Activated CD4-positive, alpha-beta T cell treated with anti-CD3 and anti-CD28 coated beads, Interleukin-2, Interleukin-6, amounts not matched to agents 100 ng/mL and 50 ng/mL, durations not matched to agents 16 hours and 8 hours (primary cell): ENCODE measurements at places on chromosomes 12 and 14.
A peak's percentile ranks its signal among the peaks of the same experiment; 100 is the strongest.

DNA sequence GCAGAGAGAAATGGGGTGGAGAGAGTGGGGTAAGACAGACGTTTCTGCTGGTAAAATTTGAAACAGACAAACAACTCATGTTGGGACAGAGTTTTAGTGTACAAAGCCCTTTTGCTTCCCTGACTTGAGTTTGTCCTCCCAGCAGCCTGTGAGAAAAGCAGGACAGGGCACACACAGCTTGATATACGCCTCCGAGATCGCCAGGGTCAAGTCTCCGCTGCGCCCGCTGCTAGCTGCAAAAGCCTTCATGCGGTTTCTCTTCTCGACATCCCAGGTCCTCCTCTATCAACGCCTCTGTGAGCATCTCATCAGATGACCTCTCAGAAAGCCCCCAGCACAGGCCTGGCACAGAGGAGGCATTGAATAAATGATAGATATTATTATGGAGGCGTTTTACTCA is 9.4 kb upstream of the BCL11B start:
- DNase-seq = no peak

DNA sequence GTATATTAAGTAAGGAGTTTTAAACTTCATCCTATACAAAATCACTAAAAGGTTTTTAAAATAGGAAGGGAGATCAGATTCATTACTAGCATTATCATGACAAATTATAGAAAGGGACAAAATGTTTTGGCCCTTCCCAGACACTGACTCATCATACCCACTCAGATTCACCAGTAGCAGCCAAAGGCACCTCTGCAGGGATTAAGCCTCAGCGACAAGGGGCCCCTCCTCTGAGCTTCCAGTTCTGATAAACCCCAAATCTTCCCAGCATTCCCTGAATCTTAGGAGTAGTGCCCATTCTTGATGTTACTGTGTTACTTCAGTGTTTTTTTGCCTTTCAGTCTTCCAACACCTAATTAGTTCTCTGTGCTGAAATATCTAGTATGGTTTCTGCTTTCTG is 14.5 kb downstream of the KRAS start:
- no peak for DNase-seq

DNA sequence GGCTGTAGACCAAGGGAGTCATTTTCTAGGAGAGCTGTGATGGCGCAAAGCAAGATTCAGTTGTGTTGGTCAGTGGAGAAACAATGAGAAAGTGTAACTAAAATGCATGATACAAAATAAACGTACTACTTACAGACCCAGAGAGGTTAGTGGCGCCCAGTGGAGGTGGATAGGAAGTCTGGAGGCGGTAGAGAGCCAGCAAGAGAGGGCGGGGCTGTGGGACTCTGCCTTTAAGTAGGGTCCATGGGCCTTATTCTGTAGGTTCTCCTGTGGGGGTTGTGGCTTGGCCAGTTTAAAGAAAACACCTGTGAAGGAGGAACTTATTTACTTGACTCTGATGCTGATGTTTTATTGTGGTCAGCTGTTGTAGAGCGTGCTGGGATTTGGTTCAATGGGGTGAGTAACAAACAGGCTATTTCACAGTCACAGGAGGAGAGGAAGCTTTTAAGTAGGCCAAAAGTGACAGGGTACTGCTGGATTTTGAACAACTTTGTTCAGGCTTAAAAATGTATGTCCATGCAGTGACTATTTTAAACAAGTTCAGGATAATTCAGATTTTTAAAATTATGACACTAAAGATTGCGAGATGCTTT is 1097.7 kb downstream of the TMTC2 start:
- no peak for DNase-seq

GRCh38 chr14:63186453-63186852 is 17.8 kb upstream of the RHOJ start:
- no peak for DNase-seq

GRCh38 chr12:113961921-113962710 is 4.0 kb downstream of the RBM19 start:
- DNase-seq = peak; percentile 87

- DNase-seq = no peak
Observed at GRCh38 chr14:64790478-64790877, 86.3 kb downstream of the PLEKHG3 start.

GRCh38 chr14:50932156-50932555 is 12.1 kb downstream of the PYGL start:
- DNase-seq = no peak

- no peak for DNase-seq
Observed at GRCh38 chr12:95380997-95381786, 92.8 kb upstream of the METAP2 start.

- peak; percentile 56 for DNase-seq
Observed at GRCh38 chr12:80187660-80188090, 88.3 kb downstream of the OTOGL start.

DNA sequence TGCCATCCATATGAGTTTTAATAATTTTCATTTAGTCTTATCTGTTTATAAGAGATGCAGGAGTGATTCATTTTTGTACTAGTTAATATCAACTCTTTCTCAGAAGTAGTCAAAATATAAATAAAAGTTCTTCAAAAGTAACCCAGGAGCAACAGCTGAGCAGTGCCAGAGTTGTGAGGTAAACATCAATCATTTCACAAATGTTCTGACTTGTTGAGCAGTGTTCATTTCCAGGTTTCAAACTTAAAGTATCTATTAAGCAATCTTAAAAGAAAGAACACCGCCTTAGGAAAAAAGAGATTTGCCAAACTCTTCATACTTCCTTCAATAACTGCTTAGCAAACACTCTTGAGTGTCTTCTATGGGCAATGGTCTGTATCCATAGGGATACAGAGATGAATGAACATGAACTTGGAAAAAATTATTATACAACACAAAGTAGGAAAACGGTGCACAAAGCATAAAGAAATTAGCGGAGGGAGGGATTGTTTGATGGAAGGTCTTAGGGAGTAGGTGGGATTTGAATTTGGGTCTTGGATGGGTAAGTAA is 41.9 kb upstream of the POC1B start:
- no peak for DNase-seq

DNA sequence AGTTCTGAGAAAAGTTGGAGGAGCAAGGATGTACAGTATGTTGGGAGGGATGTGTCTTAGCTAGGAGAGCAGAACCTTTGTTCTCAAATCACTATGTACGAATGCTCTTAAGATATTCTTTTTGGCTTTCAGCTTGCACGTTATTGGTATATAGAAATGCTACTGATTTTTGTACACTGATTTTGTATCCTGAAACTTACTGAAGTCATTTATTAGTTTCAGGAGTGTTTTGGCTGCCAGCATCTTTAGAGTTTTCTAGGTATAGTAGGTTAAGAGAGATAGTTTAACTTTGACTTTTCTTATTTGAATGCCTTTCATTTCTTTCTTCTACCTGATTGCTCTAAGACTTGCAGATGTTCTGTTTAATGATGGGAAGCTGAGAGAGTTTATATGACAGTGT is 442.8 kb upstream of the FBXO33 start:
- no peak for DNase-seq

- DNase-seq = peak; percentile 43
Observed at GRCh38 chr14:52318826-52319645, 4.9 kb downstream of the PTGER2 start.

DNA sequence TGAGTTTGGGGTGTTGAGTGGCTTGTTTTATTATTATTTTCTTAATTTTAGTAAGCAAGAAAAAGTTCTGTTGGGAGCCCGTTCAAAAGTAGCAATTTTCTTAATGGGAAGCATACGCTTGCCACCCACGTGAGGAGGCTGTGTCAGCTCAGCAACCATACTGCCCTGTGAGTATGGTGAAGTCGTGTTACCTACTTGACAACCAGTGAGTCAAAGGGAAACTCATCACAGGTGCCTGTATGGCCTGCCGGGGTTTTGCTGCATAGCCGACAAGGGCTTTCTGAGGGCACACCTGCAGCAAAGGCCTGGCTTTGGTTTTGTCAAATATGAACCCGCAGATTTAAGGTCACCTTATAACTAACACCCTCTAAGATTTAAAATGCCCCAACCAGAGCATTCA is 31.1 kb downstream of the PITPNM2 start:
- DNase-seq = peak; percentile 65

DNA sequence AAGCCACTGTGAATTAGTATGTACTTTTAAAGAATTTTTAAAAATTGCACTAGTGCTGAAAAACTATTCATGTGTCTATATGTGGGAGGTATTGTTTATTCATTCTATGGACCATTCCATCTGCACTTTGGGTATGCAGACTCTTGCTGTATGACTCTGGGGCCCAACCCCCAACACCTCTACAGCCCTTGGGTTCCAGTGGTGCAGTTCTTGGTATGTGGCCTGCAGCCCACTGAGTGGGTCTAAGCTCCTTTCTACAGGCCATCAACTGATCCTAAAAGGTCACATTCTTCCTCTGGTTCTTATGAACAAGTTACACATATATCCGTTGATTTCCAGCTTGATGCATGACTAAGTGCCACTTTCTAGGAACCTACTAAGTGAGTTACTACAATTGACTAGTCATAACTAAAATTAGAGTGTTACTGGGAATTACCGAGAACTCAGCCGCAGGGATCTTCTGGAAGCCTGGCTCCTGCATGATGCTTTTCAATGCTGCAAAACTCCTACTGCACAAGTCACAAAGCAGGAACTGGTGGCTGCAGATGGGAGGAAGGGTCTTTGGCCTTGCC is 62.4 kb upstream of the MED13L start:
- no peak for DNase-seq

GRCh38 chr12:10354071-10354470 is 35.8 kb downstream of the KLRK1 start:
- DNase-seq = no peak

DNA sequence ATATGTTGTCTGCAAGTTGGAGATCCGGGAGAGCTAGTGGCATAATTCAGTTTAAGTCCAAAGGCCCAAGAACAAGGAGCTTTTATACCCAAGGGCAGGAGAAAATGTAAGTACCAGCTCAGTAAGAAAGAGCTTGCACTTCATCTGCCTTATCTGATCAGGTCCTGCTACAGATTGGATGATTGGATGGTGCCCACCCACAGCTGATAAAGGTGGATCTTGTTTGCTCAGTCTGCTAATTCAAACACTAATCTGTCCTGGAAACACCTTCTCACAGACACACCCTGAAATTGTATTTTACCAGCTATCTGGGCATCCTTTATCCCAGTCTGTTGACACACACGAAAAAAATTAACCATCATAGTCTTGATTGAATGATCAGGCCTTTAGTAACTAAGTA is 230.7 kb upstream of the SLC16A7 start:
- DNase-seq = no peak

DNA sequence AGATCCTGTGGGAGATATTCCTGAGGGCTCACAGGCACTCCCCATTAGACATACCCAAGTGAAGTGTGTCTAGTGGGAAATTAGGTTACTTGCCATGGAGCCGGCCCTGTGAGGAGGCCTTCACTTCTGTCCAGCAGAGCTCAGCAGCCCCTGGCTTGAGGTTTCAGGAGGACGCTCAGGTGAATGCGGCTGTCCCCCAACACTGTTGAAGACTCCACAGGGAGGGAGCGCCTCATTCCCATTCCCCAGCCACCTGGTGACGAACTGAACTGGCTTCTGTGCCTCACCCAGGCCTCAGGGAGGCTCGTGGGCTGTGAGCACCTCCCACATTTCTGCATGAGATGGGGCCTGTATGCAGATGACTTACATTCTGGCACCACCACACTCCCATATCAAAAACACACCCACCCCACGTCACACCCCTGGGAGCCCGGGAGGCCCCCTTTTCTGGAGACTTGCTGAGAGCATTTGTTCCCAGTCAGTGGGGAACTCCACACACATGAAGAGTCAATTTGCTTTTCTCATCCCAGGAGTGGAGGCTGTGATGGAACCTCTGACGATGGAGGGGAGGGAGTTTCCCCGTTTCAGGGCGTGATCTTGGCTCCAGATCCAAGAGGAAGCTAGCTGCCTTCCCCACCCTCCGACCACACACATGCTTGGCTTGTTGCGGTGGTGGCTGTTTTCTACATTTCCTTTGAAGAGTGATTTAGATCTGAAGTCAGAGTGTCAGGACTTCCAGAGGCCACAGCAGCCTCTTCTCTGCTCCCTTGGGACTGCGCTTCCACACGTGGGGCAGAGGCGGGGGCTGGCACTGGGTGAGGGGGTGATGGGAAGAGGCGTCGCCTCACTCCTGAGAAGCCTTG is 120.7 kb downstream of the ADGRD1 start:
- DNase-seq = no peak

DNA sequence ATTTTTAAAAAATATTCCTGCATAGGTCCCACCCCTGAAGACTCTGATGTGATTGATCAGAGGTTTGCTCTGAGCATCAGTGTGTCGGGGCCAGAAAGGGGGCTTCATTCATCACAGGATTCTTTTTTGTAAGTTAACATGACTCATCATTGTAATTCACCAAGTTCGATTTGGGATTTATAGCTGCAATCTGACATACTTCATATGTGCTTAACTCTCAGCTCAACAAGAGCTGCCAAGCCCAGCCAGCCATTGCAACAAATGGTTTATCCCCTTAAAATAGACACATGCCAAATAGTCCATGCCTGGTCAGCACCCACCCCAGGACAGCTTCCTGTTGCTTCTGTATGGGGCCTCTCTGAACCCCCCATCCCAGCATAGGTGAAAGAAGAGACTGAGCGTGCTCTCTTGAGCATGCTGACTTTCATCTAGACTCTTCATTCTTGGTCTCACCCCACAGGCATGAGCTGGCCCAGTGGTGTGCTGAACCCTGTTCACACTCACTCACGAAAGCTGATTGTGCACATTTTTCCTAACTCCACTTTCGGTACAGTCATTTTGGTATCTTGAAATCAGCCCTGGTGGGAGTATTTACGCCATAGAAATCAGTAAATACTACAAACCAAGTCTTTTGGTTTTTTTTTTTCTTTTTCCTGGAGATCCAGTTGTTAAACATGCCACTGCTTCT is 101.4 kb downstream of the STAB2 start:
- DNase-seq = peak; percentile 55

DNA sequence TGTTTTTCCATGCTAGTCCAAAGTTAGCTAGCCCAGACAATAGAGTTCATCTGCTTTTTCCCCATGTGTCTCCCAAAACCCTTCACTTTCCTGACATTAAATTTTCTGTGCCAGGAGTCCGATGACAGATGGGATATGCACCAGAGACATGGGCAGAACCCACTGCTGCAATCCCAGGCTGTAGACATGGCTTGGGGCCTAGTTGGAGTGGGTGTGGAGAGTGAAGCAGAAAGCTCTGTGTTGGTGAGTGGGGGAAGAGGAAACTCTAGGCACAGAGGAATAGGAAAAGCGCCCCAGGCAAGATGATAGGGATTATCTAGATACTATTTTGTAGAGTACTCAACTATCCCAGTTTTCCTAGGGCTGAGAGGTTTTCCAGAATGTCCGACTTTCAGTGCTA is 4.8 kb upstream of the KRT74 start:
- DNase-seq = no peak

GRCh38 chr12:93333828-93334227 is 43.9 kb upstream of the NUDT4 start:
- no peak for DNase-seq

GRCh38 chr12:67573566-67573965 is 75.0 kb upstream of the DYRK2 start:
- no peak for DNase-seq

GRCh38 chr14:68759017-68759560 is 33.8 kb downstream of the ZFP36L1 start:
- no peak for DNase-seq

GRCh38 chr14:93061380-93062012 is 54.2 kb downstream of the ITPK1 start:
- no peak for DNase-seq
